ENCODE measurements at places on chromosomes 16 and 17. TPM values are rescaled to one million over a fixed set of nuclear protein-coding genes. Genes with fewer than 3 reads are reported as not detected.

The TMED6 gene
- total RNA-seq = not detected

The TSPAN10 gene
- 0.23 TPM for total RNA-seq

The PRR15L gene
- not detected for total RNA-seq

The C16orf96 gene
- 0.46 TPM for total RNA-seq

The TEKT1 gene
- total RNA-seq = 9.5 TPM

The PFN1 gene
- 78.0 TPM for total RNA-seq

The GCGR gene
- total RNA-seq = not detected

The LGALS9 gene
- 1.2 TPM for total RNA-seq

The EMP2 gene
- total RNA-seq = 6.0 TPM

The FOXC2 gene
- 0.23 TPM for total RNA-seq

The CLEC18B gene
- total RNA-seq = 2.3 TPM

The RSPRY1 gene
- 71.7 TPM for total RNA-seq

The REXO5 gene
- 12.0 TPM for total RNA-seq

The PPP1R9B gene
- total RNA-seq = 59.7 TPM

The ZNF423 gene
- total RNA-seq = 30.9 TPM

The PROCA1 gene
- total RNA-seq = 5.5 TPM

The CNGB1 gene
- 21.9 TPM for total RNA-seq

The ATAD5 gene
- total RNA-seq = 7.6 TPM

The HEATR3 gene
- 23.1 TPM for total RNA-seq

The AATK gene
- total RNA-seq = 17.8 TPM

The PPM1E gene
- 81.0 TPM for total RNA-seq

The ZNF624 gene
- total RNA-seq = 33.9 TPM

The C1QTNF8 gene
- not detected for total RNA-seq

The ZKSCAN2 gene
- total RNA-seq = 23.5 TPM

The TNP2 gene
- total RNA-seq = not detected

The ABAT gene
- 211 TPM for total RNA-seq

The GPR142 gene
- not detected for total RNA-seq

The TSR1 gene
- 35.3 TPM for total RNA-seq

The RRAD gene
- total RNA-seq = 1.8 TPM

The RPH3AL gene
- 1.4 TPM for total RNA-seq

The SDR42E1 gene
- total RNA-seq = 2.1 TPM

The TLCD3A gene
- 13.6 TPM for total RNA-seq

The CRHR1 gene
- total RNA-seq = 6.2 TPM

The PRCD gene
- total RNA-seq = 5.3 TPM

The TBC1D3C gene
- total RNA-seq = 1.4 TPM

The PMP22 gene
- total RNA-seq = 17.1 TPM

The ABI3 gene
- 0.92 TPM for total RNA-seq

The SLC2A4 gene
- total RNA-seq = 0.23 TPM

The RAB37 gene
- 3.2 TPM for total RNA-seq

The C16orf46 gene
- 10.1 TPM for total RNA-seq

The LRRC37B gene
- total RNA-seq = 88.3 TPM

The PARD6A gene
- 13.4 TPM for total RNA-seq

The TPSAB1 gene
- not detected for total RNA-seq

The ZNF19 gene
- total RNA-seq = 10.4 TPM

The ADGRG3 gene
- total RNA-seq = 0.23 TPM

The SLFN12L gene
- total RNA-seq = 0.46 TPM

The IL21R gene
- total RNA-seq = 0.69 TPM

The GPRC5B gene
- total RNA-seq = 45.9 TPM

The KRT28 gene
- not detected for total RNA-seq

The SLC7A5 gene
- 33.7 TPM for total RNA-seq

The SLC13A2 gene
- total RNA-seq = not detected

The HOXB6 gene
- total RNA-seq = not detected

The ZNF830 gene
- total RNA-seq = 18.2 TPM

The GNG13 gene
- total RNA-seq = not detected

The KRTAP3-1 gene
- not detected for total RNA-seq

The KIF18B gene
- total RNA-seq = 1.4 TPM

The ADAP2 gene
- 6.5 TPM for total RNA-seq

The OXLD1 gene
- 9.9 TPM for total RNA-seq

Measured in diencephalon (tissue), 1 donor.